Effector memory CD8-positive, alpha-beta T cell (primary cell): ENCODE measurements at places on chromosomes 12 and 14.

GRCh38 chr12:39047539-39048262 is 142.3 kb upstream of the CPNE8 start:
- DNase-seq: no peak

GRCh38 chr12:80778005-80778541 is 61.4 kb downstream of the MYF5 start:
- no peak for DNase-seq

DNA sequence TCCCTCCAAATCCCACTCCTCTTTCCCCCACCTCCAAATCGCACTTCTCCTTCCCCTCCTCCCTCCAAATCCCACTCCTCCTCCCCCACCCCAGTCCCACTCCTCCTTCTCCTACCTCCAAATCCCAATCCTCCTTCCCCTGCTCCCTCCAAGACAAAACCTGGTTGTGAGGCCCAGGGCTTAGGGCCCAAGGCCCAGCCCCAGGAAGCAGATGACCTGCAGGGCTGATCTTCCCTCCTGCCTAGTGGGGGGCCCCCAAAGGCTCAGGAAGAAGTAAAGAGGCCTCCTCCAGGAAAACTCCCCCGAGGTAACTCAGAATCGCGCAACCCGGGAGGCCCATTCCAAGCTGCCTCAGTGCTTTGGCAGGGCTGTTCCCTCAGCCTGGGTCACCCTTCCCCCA is 34.4 kb downstream of the NCOR2 start:
- DNase-seq: no peak

DNA sequence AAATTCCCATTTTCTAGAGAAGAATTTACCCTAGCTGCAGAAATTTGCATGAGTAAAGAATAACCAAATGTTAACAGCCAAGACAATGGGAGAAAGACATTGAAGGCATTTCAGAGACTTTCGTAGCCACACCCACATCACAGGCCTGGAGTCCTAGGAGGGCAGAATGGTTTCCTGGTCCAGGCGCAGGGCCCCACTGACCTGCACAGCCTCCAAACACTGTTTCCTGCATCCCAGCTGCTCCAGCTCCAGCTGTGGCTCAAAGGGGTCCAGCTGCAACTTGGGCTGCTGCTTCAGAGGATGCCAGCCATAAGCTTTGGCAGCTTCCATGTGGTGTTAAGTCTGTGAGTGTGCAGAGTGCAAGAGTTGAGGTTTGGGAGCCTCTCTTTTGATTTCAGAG is 6.5 kb upstream of the PRR4 start:
- DNase-seq: no peak

DNA sequence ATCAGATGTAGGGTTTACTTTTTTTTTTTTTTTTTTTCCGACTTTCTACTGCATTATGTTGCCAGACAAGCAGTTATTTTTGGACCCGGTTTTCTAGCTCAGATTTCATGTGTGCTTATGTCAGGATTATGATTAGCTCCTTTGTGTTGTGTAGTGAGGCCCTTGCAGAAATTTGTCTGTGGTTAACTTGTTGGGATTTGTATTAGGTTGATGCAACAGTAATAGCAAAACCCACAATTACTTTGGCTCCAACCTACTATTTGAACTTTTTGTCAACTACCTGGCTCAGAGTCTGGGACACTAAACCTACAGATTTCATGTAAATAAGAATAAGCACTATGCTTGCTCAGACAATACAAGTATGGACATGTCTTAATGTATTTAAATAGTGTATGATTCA is 44.1 kb upstream of the KCNJ8 start:
- DNase-seq: no peak
